Fibroblast of lung (primary cell): ENCODE measurements at places on chromosomes 3 and 15. TPM values are rescaled to one million over a fixed set of nuclear protein-coding genes. Genes with fewer than 3 reads are reported as not detected.

- H3K4me3 ChIP-seq, result no peak overlapping the region
- peak; percentile 23 for DNase-seq
- H3K27me3 ChIP-seq, result no peaks in the 10 kb centered on the region
- no peak overlapping the region for H3K27ac ChIP-seq
Observed at GRCh38 chr3:87309601-87310000, 33.2 kb upstream of the POU1F1 start.

GRCh38 chr3:25854214-25854613, 64.3 kb downstream of the OXSM start:
- H3K27ac ChIP-seq, result peak overlapping the region; percentile 37
- no peaks in the 10 kb centered on the region for H3K27me3 ChIP-seq
- H3K36me3 ChIP-seq, result no peaks in the 10 kb centered on the region
- no peak overlapping the region for H3K4me3 ChIP-seq

The RNF13 gene
- total RNA-seq, result 81.7 and 86.8 TPM in 2 replicates

- no peak overlapping the region for H3K4me3 ChIP-seq
- DNase-seq, result no peak
- H3K27ac ChIP-seq, result no peak overlapping the region
- no peaks in the 10 kb centered on the region for H3K4me1 ChIP-seq
- no peaks in the 10 kb centered on the region for H3K27me3 ChIP-seq
- H3K36me3 ChIP-seq, result no peaks in the 10 kb centered on the region
Observed at GRCh38 chr3:55955891-55956477, 468.9 kb upstream of the WNT5A start.

The LEKR1 gene
- total RNA-seq, result 0.26 and 1.3 TPM in 2 replicates

The KCNAB1 gene
- total RNA-seq, result 0.26 and 0.33 TPM in 2 replicates

GRCh38 chr3:102457644-102458043, 22.8 kb downstream of the ZPLD1 start:
- no peak overlapping the region for H3K4me3 ChIP-seq
- no peak for DNase-seq
- no peak overlapping the region for H3K27ac ChIP-seq
- H3K27me3 ChIP-seq, result no peaks in the 10 kb centered on the region
- no peaks in the 10 kb centered on the region for H3K36me3 ChIP-seq

- peak; percentile 29 for DNase-seq
- no peaks in the 10 kb centered on the region for H3K4me1 ChIP-seq
- H3K36me3 ChIP-seq, result no peaks in the 10 kb centered on the region
- H3K27me3 ChIP-seq, result no peaks in the 10 kb centered on the region
- H3K4me3 ChIP-seq, result no peak overlapping the region
Observed at GRCh38 chr3:155352900-155353490, 59.5 kb upstream of the STRIT1 start.

- peaks cover 16% of the 10 kb centered on the region for H3K4me1 ChIP-seq
- H3K27ac ChIP-seq, result no peak overlapping the region
- no peak overlapping the region for H3K4me3 ChIP-seq
Observed at GRCh38 chr3:112629425-112629824, 11.5 kb downstream of the CCDC80 start.

The PLOD2 gene
- 85.8 and 114 TPM in 2 replicates for total RNA-seq

DNA sequence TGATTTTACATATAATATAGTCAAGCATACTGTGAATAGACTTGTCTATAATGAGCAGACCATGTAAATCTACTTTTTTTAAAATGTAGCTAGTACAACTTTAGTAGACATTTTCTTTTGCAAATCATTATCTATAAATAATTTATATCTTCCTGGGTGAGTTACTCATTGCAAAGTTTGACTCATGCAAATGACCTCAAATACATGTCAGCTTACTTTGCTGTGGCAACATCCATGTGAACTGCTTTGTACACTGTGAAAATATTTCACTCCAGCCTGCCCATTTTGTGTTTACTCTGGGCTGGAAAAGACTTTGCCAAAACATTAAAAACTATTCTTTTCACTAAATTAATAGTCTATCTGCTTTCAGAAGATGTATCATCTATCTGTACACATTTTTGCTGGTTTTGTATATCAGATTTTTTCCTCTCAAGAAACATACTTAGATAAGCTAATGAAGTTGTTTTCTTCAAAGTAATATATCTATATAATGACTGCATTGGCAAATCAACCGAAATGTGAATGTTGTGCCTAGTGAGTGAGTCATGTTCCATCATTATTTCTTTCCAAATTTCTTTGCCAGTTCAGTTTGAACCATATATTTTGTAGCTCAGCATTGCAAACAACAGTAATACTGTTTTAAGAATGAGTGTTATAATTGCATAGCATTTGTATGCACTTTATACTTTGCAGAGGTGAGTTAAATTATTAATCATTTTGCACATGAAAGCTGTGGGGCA, 26.5 kb downstream of the IGSF10 start:
- DNase-seq, result peak; percentile 93
- no peak overlapping the region for H3K4me3 ChIP-seq
- no peaks in the 10 kb centered on the region for H3K27me3 ChIP-seq

DNA sequence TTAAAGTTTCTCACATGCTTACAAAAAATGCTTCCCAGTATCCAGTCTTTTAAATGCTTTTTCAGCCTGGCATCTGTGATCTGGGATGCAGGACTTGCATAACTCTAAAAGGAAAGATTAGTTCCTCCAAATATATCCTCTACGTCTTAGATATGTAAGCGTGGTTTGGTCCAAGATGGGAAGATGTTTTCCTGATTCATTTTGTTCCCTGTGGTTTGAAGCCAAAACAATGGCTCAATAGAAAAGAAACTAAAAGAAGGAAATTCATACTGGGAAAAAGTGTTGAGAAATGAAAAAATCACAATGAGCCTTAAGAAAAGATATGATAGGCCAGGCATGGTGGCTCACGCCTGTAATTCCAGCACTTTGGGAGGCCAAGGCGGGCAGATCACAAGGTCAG, 1002.8 kb downstream of the NAALADL2 start:
- DNase-seq, result no peak
- no peaks in the 10 kb centered on the region for H3K36me3 ChIP-seq
- no peak overlapping the region for H3K4me3 ChIP-seq
- no peaks in the 10 kb centered on the region for H3K27me3 ChIP-seq
- H3K4me1 ChIP-seq, result no peaks in the 10 kb centered on the region

DNA sequence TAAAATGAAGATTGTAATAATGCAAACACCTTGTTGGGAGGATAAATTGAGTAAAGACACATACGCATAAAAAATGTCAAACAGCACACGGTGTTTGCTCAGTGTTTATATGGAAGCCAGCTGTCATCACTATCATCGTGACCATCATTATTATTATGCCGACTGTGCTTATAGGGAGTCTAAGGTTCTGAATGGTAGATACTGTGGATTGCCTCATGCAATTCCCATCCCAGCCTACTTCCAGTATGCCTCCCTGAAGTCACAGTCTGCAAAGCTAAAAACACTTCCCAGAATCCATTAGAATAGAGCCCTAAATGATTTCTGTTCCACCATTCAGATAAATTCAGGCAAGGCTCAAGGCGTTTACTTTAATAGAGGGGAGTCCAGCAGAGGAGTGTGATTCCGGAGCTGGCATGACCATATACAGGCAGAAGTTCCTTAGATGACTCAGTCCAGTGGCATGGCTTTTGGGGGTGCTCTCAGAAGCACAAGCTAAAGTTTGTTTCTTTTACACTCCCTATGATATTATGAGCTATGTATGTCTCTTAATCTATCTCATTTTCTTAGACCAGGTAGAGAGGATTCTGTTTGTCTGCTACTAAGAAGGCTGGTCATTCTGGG, 148.7 kb downstream of the MEX3B start:
- peak; percentile 83 for DNase-seq
- H3K4me1 ChIP-seq, result peaks cover 4% of the 10 kb centered on the region
- no peak overlapping the region for H3K27ac ChIP-seq
- H3K4me3 ChIP-seq, result no peak overlapping the region

The CHRM5 gene
- not detected in 2 replicates for total RNA-seq

The GUCA1C gene
- not detected in 2 replicates for total RNA-seq

DNA sequence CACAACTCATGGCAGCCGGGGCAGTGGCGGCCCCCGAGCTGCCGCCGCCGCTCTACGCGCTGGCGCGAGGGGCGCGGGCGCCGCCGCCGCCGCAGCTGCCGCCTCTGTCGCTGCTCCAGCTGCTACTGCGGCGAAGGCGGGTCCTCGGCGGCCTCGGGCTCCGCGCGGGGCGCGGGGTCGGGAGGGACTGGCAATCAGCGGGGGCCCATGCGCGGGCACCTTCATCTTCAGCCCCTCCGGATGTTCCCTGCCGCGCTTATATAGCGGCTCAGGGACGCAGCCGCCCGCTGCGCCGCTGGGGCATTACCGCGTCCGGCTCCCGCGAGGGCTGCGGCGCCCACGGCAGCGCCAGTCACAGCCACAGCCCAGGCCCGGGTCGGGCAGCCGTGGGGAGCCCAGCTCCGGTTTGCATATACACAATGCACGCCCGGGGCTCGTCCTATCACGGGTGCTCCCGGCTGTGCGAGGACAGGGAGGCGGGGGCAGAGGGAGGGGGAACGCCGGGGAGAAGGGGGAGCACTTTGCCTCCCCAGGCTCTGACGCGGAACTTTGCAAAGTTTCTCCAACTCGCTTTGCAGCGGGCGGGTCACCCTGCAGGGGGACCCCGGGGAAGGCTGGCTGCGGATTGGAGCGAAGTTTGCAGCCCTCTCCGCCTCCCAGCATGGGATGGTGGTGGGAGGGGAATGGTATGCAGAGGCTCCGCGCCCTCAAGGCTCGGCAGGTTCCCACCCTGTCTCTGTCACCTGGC, at the start of gene VGLL3:
TSS of gene VGLL3 (minus strand) at position 416 of the 748 bp plus-strand sequence. CDS start at position 10, 406 bp downstream.
- H3K27me3 ChIP-seq, result no peaks in the 10 kb centered on the region
- H3K4me3 ChIP-seq, result peak within 1 kb of the TSS; percentile 91

GRCh38 chr15:70098461-70099166, 897 bp upstream of the TLE3 start:
- peaks cover 21% of the 10 kb centered on the region for H3K4me1 ChIP-seq
- no peaks in the 10 kb centered on the region for H3K36me3 ChIP-seq
- peak overlapping the region; percentile 81 for H3K27ac ChIP-seq
- no peaks in the 10 kb centered on the region for H3K27me3 ChIP-seq

DNA sequence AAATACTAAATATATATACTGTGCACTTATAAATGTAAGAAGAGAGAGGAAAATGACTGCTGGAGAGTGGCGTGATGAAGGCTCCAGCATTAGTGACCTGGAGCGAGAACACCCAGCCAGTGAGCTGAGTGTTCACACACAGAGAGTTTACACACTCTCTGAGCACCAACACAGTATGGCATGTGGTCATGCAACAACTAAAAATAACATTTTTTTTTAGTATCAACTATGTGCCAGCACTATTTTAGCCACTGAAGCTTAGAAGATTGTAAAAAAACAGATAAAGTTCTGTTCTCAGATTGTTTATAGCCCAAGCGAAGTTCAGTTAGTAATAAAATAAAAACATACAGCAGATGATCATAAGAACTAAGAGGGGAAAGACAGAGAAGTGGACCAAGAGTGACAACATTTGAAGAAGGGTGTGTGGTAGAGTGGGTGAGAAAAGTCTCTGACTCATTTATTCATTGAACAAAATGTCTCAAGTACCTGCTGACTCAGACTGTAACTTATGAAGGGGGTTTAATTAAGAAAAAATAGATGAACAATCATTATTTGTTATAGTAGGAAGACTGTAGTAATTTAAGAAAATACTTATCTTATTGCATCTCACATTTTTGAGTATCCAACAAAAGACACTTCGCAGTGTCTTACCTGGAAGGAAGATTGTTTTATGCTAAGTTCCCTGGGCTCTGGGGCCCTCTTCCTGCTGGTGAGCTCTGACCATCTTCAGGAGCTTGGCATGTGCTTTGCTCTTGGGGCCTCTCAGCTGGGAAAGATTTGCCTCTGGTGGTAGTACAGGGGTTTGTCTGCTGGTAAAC, 43.8 kb downstream of the GAP43 start:
- DNase-seq, result peak; percentile 40
- H3K36me3 ChIP-seq, result no peaks in the 10 kb centered on the region
- no peak overlapping the region for H3K4me3 ChIP-seq
- H3K27ac ChIP-seq, result no peak overlapping the region

- H3K4me3 ChIP-seq, result no peak overlapping the region
- no peaks in the 10 kb centered on the region for H3K36me3 ChIP-seq
- H3K27ac ChIP-seq, result no peak overlapping the region
- H3K4me1 ChIP-seq, result no peaks in the 10 kb centered on the region
Observed at GRCh38 chr3:116423945-116424344, 21.3 kb downstream of the LSAMP start.

DNA sequence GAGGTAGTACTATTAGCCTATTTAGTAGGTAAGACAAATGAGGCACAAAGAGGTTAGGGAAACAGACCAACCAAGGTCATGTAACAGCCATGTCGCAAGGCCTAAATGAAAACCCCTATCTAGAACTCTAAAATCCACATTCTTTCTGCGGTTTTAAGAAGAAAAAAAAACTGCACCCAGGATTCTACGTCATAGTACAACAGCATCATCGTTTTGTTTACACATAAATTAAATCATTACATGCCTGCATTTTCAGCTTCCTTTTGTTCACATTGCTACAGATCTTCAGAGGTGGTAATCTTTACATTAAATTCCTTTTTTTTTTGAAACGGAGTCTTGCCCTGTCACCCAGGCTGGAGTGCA, 548 bp upstream of the PSMD6 start:
- peak; percentile 36 for DNase-seq
- peak overlapping the region; percentile 95 for H3K27ac ChIP-seq
- no peaks in the 10 kb centered on the region for H3K27me3 ChIP-seq
- H3K4me3 ChIP-seq, result peak overlapping the region; percentile 97

DNA sequence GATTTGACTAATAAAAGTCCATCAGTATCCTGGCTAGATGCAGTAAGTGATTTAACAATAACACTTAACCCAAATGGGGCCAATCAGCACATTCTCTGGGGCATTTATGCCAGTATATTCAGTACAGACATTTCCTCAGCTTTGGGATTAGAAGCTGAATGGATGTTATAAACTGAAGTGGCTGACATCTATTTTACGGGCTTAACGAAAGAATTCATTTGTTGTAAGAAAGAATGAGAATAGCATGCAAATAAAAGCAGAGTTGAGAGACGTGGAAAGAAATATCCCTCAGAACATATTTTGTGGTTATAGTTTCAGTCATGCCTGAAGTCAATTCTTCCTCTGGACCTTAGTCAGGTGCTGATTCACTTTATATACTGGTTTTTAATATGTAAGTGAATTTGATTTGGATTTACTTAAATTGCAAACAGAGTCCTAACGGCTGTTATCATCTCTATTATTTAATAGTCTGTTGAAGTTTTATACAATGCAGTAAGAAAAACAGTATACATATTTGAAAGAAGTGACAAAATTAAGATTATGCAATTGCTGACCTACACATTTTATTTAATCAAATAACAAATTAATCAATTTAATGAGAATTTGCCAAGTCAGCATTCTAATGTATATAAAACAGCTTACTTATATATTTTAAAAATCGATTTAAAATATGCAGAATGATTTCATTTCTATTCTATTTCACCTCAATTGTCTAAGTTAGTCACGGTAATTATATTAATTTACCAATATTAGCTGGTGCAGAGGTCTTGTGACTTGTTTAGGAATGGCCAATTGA, 513.9 kb upstream of the CADM2 start:
- no peak overlapping the region for H3K4me3 ChIP-seq
- H3K4me1 ChIP-seq, result no peaks in the 10 kb centered on the region
- no peaks in the 10 kb centered on the region for H3K36me3 ChIP-seq
- H3K27ac ChIP-seq, result no peak overlapping the region
- DNase-seq, result no peak

- H3K27me3 ChIP-seq, result peaks cover 6% of the 10 kb centered on the region
- no peak overlapping the region for H3K27ac ChIP-seq
- no peak overlapping the region for H3K4me3 ChIP-seq
- DNase-seq, result peak; percentile 78
- H3K4me1 ChIP-seq, result peaks cover 4% of the 10 kb centered on the region
- H3K36me3 ChIP-seq, result no peaks in the 10 kb centered on the region
Observed at GRCh38 chr3:42763021-42763420, 10.0 kb downstream of the CCDC13 start.

- no peaks in the 10 kb centered on the region for H3K27me3 ChIP-seq
- H3K4me3 ChIP-seq, result no peak overlapping the region
- DNase-seq, result peak; percentile 93
Observed at GRCh38 chr3:176906046-176906905, 291.0 kb downstream of the TBL1XR1 start.
